ENCODE measurements at places on chromosomes 11 and 22.

- ATAC-seq: no peak
These were observed 1382.4 kb downstream of the BRD1 start for GRCh38 chr22:48445113-48445827.

GRCh38 chr11:57097149-57097548 is 84.6 kb upstream of the LRRC55 start:
- no peak for ATAC-seq

GRCh38 chr11:85822814-85823213 is 11.9 kb upstream of the SYTL2 start:
- no peak for ATAC-seq

GRCh38 chr11:108803776-108804175 is 138.9 kb downstream of the DDX10 start:
- no peak for ATAC-seq

DNA sequence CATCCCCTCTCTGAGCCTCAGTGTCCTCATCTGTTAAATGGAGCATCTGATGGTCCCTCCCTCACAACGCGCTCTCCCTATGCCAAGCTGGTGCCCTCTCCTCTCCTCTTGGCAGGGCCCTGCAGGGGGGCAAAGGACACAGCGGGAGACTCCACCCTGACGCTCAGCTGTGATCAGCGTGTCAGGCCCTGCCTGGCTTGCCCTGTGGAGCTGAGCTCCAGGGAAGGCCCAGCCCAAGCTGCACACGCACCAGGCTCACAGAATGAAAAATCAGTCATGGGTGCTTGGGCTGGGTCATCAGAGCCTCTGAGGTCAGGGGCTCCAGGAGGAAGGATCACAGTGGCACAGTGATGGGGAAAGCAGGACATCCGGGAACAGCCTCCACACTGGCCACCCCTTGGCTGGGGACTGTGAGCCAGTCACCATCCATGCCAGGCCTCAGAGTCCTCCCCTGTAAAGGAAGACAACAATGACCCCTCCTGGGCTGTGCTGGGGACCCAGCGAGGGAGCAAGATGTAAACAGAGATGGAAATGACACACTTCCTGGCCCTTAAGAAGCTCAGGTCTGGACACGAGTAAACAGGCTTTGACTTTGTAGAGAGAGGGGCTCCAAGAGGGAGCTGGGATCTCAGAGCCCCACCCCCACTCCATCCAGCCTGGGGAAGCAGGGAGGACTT is 36.6 kb downstream of the RPL3 start:
- ATAC-seq: peak; percentile 35

- peak; percentile 78 for ATAC-seq
These were observed 6.3 kb downstream of the CEND1 start for GRCh38 chr11:783581-784015.

DNA sequence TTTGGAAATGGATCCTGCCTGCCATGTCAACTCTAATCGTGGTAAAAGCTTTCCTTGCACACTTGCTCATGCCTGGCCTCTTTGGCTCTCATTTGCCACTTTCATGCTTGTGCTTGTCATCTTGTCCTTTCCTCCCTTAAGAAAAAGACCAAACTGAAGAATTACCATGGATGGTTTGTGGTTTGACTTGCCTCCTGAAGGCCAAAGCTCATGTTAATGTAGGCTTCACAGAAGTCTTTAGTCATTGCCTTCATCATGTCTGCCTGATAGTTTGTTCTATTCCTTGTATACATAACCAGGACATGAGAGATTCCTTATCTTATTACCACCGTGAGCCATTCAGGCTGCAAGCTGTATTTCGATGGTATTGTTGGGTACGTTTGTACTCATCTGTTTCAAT is 17.3 kb downstream of the TEAD1 start:
- ATAC-seq: no peak

DNA sequence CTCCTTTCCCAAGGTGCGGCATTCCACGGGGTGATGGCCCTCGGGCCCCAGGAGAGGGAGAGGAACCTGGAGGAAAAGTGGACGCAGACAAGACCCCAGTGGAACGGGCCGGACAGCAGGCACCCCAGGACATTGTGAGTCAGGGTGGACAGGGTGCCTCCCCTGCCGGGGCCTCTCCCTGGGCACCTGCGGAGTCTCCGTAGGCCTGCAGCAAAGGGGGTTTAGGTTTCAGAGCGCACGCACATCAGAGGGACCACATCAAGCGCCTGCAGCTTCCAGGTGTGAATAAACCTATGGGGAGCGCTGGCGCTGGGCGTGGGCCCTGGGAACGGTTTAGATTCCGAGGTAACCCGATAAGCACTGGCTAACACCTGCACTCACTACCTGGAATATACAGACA is 22.7 kb upstream of the FGF19 start:
- ATAC-seq: no peak

DNA sequence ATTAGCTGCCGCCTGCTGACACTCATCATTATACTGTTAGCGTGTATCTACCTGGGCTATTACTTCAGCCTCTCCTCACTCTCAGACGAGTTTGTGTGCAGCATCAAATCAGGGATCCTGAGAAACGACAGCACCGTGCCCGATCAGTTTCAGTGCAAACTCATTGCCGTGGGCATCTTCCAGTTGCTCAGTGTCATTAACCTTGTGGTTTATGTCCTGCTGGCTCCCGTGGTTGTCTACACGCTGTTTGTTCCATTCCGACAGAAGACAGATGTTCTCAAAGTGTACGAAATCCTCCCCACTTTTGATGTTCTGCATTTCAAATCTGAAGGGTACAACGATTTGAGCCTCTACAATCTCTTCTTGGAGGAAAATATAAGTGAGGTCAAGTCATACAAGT is 51.1 kb downstream of the PANX1 start:
- no peak for ATAC-seq

- no peak for ATAC-seq
These were observed 41.9 kb downstream of the TOLLIP start for GRCh38 chr11:1267441-1268100.

DNA sequence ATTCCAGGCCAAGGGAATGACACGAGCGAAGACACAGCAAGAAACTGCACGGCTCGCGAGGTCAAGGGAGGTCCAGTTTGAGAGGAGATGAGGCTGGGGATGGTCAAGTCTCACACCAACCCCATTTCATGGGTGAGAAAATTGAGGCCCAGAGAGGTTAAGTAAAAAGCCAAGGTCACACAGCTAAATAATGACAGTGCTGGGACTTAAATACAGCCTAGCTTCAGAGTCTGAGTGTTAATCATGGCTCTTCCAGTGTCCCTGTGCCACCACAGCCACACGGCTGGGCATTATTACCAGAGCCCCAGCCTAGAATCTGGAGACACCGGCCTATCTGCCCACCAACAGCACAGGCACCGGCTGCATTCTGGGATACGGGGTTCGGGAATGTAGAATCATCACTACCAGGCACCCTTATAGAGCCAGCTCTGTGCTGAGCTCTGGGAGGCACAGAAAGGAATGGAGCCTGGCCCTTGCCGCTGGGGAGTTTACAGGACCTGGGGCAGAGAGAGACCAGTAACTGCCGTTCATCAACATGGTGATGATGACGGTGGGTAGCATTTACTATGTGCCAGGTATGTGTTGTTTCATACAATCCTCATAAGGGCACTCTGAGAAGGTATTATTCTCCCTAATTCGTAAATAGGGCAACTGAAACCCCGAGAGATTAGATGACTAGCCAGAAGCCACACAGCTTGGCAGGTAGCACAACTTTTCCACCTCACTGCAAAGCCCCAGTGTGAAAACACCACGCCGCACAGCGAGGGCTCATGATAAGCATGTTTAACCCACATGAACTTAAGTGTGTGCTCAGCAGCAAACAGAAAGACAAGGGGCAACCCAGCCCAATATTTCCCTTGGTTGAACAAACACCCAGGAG is 51.8 kb downstream of the CD6 start:
- ATAC-seq: no peak

DNA sequence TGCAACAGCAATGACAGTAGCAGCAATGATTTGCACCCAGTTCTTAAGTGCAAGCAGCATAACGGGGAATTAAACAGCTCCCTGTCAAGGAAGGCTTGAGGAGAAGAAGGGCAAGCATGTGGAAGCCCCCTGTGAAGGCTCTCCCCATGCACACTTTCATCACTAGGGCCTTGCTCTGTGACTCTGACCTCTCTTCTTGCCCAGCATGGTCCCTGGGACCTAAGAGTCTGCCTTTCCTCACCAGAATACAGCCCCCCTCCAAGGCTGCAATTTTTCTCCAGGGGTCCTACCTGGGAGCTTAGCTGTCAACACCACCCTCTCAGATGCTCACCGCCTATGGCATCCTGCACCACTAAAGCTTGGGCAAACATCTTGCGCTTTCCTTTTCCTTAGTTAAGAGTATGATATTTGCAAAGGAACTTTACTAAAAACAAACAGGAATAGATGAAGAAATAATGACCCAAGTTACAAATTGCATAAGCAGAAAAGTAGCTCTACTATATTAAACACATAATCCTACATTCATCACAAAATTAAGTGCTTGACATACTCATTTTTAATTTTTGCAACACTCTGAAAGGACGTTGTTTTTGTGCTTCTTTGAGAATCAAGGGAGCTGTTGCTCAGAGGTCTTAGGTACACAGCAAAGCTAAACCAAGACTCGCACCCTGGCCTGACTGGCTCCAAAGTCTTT is 187.6 kb downstream of the ADAMTS15 start:
- ATAC-seq: no peak

DNA sequence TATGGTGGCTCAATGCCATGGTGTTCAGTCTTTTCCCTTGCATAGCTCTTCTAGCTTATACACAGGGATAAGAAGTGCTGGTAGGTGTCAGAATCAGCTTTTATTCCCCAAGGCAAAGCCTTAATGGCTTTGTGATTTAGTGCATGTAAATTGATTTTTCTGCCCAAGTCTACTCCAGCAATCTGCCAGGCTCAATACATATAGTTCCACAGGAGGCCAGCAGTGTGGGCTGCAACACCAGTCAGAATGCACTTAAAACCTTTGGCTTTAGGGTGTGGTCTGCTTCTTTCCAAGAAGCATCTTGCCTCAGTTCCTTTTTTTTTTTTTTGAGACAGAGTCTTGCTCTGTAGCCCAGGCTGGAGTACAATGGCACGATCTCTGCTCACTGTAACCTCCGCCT is 14.5 kb upstream of the CAPRIN1 start:
- ATAC-seq: no peak

- no peak for ATAC-seq
These were observed 164.8 kb upstream of the SEZ6L start for GRCh38 chr22:26004477-26004876.

DNA sequence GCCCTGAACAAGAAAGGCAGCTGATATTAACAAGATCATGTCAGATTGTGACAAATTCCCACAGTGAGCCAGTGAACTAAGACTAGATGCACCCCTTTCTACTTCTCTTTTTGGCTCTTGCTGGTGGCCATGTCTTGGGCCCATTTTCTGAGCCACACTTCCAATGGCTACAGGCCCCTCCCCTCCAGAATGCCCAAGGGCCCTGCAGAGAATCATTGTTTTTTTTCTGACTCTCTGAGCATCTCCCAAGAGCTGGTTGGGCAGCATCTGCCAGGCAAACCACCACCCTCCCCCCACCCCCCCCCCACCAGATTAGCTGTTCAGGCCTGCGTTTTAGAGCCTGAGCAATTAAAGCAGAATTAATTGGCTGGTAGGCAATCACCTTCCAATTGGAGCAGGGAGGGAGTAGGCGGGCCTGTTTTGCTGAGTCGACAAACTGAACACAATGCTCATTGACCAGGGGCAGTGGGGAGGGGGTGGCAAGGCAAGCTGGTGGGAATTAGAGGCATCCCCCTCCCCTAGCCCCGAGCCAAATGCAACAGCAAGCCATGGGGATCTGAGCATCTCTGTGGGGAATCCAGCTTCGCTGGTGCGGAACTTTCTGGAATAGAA is 541.4 kb downstream of the MN1 start:
- ATAC-seq: no peak

DNA sequence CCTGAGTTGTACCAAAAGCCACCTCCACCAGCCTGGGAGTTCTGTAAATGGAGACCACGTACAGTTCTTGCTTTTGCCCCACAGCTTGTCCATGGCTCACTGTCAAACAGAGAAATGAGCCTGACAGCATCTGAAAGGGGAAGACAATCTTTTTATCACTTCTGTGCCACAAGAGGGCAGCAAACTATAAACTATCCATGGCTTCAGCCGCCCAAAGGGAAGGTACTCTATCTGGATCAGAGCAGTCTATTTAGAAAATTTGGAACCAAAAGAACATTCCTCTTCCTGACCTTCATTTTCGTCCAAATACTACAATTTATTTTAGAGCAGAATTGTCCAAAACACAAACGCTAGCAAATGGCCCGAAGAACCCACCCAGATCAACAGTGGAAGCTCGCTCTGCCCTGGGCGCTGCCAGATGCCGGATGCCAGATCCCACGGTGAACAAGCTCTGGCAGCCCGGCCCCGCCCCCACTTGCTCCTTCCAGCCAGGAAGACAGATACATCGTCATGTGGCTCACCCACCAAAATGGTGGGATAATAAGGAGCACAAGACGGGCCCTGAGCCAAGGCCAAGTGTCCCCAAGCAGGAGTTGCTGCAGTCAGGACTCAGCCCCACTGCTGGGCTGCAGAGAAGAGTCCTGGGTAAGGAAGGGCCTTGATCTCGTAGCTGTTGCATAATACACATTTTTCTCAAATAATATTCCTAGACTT is 23.9 kb upstream of the SCGB1A1 start:
- peak; percentile 78 for ATAC-seq

GRCh38 chr11:77287615-77288273 is 13.7 kb downstream of the GDPD4 start:
- peak; percentile 58 for ATAC-seq

- ATAC-seq: peak; percentile 41
These were observed at the start of gene LRFN4 for GRCh38 chr11:66856496-66857233. TSS of gene LRFN4 (plus strand) at chr11:66857064. CDS start at chr11:66857745, 681 bp downstream.

- ATAC-seq: no peak
These were observed 11.6 kb downstream of the SRPRA start for GRCh38 chr11:126257144-126257543.

DNA sequence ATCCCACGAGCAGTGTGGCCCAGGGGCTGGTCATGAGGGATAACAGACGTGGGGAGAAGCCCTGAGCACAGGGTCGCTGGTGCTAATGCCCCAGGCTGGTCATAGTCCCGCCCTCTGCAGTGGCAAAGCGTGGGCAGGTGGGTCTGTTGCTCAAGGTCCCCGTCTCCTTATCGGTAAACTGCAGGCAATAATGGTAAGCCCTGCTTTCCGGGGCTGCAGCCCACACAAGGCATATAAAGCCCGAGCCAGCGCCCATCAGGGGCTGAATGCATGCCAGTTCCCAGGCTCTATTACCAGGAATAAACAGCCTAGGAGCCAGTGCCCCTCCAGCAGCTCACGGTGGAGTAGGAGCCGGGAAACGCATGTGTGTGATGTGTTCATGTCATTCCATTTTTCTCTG is 261.0 kb downstream of the BRD1 start:
- no peak for ATAC-seq

- peak; percentile 56 for ATAC-seq
These were observed 269.0 kb downstream of the ST3GAL4 start for GRCh38 chr11:126624506-126624905.

Measured in esophagus mucosa (tissue), 1 donor.